ENCODE measurements at places on chromosomes 16 and 17. TPM values are rescaled to one million over a fixed set of nuclear protein-coding genes. Genes with fewer than 3 reads are reported as not detected.

KCNG4 gene
- under 0.01 TPM for total RNA-seq

CCL4L2 gene
- total RNA-seq: not detected

KLHL10 gene
- not detected for total RNA-seq

MRM1 gene
- total RNA-seq: 2.2 TPM

TEKT5 gene
- 0.12 TPM for total RNA-seq

IGF2BP1 gene
- 0.26 TPM for total RNA-seq

HBZ gene
- not detected for total RNA-seq

TVP23B gene
- total RNA-seq: 102 TPM

COTL1 gene
- total RNA-seq: 56.7 TPM

CD79B gene
- total RNA-seq: 2.1 TPM

NSMCE1 gene
- total RNA-seq: 145 TPM

TEDC2 gene
- total RNA-seq: 2.7 TPM

PRSS27 gene
- 0.92 TPM for total RNA-seq

ST6GALNAC2 gene
- 5.7 TPM for total RNA-seq

Data from aortic smooth muscle cell (primary cell).